ENCODE measurements at places on chromosomes 6 and 20.

GRCh38 chr20:31790401-31790800 is 28.8 kb upstream of the MYLK2 start:
- no peak for DNase-seq

DNA sequence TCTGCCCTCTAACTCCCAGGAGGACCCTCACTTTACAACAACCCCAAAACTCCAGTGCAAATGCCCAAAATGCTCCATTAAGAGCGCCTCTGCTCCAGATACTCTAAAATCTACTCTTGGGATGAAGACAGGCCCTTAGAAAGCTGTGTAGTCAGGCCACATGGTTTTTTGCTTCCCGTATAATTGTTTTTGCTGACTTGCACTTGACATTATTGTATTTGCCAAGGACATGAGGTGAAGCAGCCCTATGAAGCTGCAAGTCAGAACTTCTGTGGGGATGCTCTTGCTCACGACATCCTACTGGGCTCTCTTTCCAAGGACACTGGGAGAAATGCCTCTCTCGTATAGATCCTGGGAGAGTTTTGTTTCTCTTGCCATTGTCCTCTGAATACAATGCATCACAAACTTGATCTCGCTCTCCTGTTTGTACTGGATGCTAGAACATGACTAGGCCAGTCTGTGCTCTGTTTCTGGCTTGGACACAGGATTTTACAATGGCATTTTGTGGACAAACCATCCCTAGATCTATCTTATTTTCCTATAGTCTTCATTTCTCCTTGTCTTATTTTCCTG is 177.2 kb upstream of the DTNBP1 start:
- DNase-seq = no peak

GRCh38 chr20:38184101-38184500 is 19.0 kb upstream of the TGM2 start:
- no peak for DNase-seq

- peak; percentile 91 for DNase-seq
These were observed 38.3 kb downstream of the COX4I2 start for GRCh38 chr20:31675828-31676608.

- DNase-seq = no peak
These were observed 5.1 kb downstream of the LZTS3 start for GRCh38 chr20:3168079-3168828.

DNA sequence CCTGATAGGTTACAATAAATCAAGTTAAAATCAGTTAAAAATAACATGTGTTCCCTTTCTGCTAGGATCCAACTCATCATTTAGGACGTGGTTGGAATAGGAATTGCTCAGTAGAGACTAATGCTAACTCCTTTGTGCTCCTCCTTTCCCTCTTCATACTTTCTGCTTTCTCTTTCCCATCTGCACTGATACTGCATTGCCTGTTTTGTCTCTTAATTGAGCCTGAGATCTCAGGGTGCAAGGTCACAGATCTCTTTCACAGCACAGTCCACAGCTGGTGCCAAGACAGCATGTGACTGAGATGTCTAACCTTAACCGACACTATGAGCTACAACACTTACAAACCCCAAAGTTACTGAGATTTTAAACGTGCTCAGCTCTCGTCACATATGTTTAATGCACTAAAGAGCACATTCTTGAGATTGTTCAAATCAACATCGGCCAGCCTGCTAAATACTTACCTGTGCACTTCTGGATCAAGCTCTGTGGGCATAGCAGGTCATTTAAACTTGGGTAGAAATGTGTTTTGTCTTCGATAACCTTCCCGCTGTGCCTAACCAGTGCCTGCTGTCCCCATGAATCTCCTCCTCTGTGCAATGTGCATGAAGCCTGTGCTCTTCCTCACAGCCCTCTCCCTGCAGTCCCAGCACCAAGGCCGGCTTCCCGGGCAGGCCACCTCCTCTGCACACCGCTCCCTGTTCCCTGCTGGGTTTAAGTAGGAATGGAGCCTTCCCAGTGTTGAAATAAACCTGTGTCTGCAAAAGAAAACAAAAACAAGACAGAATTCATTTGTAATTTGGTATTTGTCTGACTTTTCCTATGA is 39.6 kb upstream of the AFDN start:
- DNase-seq = no peak

- no peak for DNase-seq
These were observed 24.8 kb downstream of the MAFB start for GRCh38 chr20:40663991-40664880.

GRCh38 chr20:45359069-45359405 is 3.9 kb upstream of the SYS1 start:
- no peak for DNase-seq

GRCh38 chr20:44074252-44075151 is 112.5 kb downstream of the JPH2 start:
- DNase-seq = no peak

DNA sequence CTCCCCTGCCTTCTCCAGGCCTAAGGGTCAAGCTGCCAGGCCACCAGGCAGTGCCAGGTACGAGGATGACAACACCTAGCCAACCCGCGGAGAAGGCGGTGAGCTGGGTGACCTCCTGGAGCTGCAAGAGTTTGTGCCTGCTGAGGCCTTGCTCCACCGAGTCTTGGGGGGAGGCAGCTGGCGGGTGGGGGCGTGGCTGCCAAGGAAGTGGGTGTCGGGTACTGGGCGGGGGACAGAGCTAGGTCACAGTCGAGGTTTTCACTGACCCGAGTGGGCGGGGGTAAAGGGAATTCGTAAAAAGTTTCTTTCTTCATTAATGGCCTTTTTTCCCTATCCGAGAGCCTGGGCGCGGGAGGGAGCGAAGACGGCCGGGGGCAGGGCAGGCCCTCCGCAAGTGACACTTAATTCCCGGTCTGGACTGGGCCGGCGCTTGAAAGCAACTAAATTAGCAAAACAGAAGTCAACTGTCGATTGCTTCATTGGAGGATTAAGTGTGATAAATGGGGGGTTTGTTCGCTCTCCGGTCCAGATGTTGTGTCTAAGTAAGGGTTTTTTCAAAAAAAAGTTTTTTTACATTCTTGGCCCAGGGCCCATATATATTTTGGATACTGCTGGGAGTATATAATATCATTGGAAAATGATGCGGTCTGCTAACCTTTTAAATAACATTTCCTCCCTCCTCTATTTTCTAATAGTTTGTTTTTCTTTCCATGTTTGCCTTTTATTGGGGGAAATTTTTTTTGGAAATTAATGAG is 43.1 kb upstream of the FOXP4 start:
- DNase-seq = no peak

- no peak for DNase-seq
These were observed 39.7 kb downstream of the LBP start for GRCh38 chr20:38386004-38386403.

DNA sequence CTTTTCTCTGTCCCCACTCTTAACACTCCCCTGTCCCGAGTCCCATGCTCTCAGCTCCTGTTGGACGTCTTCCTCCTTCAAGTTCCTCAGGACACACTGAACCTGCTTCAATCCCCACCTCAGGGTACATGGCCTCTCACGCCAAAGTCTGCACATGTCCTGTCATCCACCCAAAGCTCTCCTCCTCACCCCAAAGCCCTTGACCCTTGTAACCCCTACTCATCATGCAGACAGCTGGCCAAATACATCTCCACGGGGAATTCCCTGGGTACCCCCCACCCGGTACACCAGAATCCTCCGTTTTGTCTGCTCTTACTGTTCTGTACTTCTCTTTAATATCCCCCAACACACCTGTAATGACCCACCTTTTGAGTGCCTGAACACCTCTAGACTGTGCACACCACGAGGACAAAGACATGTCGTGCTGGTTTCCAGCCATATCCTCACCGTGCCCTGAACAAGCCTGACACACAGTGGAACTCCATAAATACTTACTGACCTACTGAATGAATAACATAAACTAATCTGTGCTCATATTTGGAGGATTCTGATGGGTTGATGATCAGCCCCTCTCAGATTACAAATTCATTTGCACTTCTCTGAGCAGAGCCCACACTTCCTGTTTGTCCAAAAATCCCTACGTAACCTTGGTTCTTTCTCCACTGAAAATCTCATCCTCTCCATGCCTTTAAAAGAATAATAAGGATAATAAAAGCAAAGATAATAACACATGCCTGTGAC is 66.8 kb upstream of the EYA2 start:
- no peak for DNase-seq

GRCh38 chr6:87482366-87482765 is 9.6 kb downstream of the SLC35A1 start:
- peak; percentile 93 for DNase-seq

GRCh38 chr6:166258854-166259276 is 49.3 kb downstream of the PRR18 start:
- DNase-seq = peak; percentile 69

DNA sequence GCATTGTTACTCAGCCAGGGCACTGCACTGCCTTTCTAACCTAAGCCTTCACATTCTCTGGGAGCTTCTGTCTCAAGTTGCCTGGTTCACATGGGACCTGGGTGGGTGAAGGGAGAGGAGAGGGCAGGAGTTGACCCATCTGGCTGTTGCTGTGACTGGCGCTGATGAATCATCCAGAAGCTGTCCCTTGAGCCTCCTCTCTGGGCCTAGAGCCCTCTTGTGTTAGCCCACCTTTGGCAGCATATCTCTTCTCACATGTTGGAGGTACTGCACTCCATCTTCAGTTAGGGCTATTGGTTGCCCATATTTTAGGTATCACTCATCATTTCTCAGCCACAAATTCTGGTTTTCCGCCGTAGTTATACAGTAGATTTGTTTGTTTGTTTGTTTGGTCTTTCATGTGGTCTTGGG is 19.8 kb downstream of the XRN2 start:
- no peak for DNase-seq

GRCh38 chr6:5497896-5498578 is 236.7 kb downstream of the FARS2 start:
- DNase-seq = no peak

DNA sequence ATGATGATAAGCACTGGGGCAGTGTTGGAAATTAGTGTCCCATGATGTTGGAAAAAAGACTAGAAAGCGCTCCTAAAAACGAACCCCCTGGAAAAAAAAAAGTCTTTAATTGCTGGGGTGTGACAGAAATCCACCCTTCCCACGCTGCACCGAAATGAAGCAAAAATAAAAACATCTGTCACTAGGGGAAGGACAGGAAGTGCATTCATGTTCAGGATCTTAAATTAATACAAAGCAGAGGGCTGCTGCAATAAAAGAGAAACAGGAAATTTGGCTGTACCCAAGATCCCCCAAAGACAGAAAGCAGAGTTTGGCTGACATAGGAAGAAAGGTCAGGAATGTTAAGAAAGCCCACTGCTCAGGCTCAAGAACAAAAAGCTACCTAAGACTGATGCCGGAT is 333.9 kb downstream of the TBC1D32 start:
- no peak for DNase-seq

GRCh38 chr6:95280686-95281273 is 296.6 kb upstream of the MANEA start:
- no peak for DNase-seq

DNA sequence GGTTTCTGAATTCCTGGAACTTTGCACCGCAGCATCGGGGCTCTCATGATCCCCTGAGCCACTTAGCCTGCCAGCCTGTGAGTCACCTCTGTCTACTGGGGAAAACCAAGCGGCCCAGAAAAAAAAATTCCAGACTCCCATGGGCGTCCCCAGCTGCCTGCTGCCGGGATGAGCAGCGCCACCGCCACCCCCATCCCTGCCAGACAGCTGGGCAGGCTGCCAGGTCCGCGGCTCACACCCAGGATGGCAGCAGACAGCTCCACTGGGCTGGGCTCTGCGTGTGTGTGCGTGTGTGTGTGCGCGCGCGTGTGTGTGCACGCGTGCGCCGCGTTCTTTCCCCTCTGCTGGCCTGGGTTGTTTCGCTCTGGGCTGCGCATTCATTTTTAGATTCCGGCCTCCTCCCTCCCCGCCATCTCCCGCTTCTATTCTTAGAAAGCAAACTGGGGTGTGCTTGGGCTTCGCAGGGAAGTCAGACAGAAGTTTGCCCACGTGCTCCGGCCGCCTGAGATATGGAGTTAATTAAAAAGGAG is 38.9 kb upstream of the PMEPA1 start:
- DNase-seq = peak; percentile 50

- no peak for DNase-seq
These were observed 212.4 kb downstream of the GMPR start for GRCh38 chr6:16450821-16451220.

- DNase-seq = peak; percentile 3
These were observed 83.5 kb upstream of the SPTLC3 start for GRCh38 chr20:12925210-12925755.

DNA sequence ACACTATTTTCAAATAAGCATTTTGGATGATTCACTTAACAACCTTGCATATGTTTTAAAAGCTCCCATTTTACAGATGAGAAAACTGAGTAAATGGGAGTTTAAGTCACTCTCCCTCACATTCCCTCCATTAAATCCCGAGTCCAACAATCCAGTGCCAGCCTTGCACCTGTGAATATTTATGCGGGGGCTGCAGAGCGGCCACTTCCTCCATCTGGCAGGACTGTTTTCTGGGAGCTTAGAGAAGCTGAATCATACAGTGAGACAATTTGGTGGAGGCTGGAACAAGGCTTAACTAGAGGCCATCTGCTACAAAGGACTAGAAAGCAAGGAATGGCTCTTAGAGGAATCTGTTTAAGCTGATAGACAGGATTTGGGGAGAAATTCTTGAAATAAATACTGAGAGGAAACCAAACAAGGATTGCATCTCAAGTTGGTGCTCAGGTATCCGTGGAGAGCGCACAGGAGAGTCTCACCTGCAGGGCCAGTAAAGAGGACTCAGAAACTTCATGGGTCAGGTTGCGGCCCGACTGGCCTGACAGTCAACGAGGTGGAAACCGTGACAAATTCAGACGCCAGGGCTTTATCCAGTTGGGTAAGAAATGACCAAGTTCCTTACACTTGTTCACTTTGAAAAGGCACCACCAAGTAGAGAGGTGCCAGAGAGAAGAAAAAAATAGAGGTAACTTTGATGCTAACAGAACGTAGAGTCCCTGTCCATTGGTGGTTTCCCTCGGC is 478.5 kb downstream of the QKI start:
- no peak for DNase-seq

DNA sequence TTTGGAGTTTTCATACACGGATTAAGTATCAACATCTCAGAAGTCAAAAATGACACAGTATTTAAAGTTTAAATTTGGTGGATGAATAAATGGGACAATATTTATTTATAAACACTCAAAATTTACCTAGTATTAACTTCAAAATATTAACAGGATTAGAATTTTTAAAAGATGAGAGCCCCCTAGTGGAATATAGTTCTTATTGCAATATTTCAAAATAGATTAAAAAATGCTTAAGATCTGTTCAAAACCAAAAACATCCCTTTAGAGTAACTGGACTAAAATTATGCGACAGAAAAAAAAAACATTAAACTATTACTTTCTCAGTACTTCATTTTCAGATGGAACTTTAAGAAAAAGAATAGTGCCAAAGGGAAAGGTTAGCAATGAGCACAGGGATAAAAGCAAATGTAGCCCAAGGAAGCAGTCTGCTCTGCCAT is 56.6 kb downstream of the SNX14 start:
- DNase-seq = no peak

DNA sequence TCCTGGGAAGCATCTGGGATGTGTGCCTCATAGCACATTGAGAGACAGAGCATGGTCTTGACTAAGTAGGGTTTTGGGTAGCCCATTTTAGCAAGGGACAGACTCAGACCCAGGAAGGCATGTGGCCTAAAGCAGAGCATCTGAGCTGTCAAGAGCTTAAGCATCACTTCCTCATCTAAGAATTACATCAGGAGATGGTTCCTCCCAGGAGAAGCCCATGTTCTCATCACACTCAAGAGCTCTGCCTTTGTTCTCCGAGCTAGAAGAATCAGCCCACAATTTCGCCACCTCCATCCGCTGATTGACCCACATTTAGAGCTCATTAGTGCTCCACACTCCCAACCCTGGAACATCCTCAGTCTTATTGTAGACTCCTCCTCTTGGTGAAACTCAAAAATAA is 68.3 kb downstream of the NPEPL1 start:
- no peak for DNase-seq

GRCh38 chr6:169253337-169254238 is at the start of gene THBS2:
Gene THBS2, minus strand, starts transcription at chr6:169253846. Its CDS starts 3,062 bp downstream, at chr6:169250784.
- DNase-seq = no peak

Data from GF-D8 (cell line).